ENCODE measurements at places on chromosomes 7 and 10. TPM values are rescaled to one million over a fixed set of nuclear protein-coding genes. Genes with fewer than 3 reads are reported as not detected.

CTNNA3 gene
- 0.20 TPM for total RNA-seq

HMX2 gene
- total RNA-seq = 1.7 TPM

NKX6-2 gene
- total RNA-seq = not detected

GIMAP1 gene
- total RNA-seq = not detected

UNC5B gene
- total RNA-seq = 22.4 TPM

TIMM23B gene
- 39.3 TPM for total RNA-seq

ADRA2A gene
- 0.67 TPM for total RNA-seq

MLLT10 gene
- total RNA-seq = 85.3 TPM

SYT15 gene
- total RNA-seq = 0.60 TPM

SPDYE9 gene
- total RNA-seq = not detected

POLR1F gene
- total RNA-seq = 15.6 TPM

- no peaks in the 10 kb centered on the region for H3K4me1 ChIP-seq
- DNase-seq = no peak
- H3K36me3 ChIP-seq = no peaks in the 10 kb centered on the region
- no peak overlapping the region for H3K27ac ChIP-seq
Measured at GRCh38 chr7:125450749-125451148, 521.1 kb upstream of the POT1 start.

DNA sequence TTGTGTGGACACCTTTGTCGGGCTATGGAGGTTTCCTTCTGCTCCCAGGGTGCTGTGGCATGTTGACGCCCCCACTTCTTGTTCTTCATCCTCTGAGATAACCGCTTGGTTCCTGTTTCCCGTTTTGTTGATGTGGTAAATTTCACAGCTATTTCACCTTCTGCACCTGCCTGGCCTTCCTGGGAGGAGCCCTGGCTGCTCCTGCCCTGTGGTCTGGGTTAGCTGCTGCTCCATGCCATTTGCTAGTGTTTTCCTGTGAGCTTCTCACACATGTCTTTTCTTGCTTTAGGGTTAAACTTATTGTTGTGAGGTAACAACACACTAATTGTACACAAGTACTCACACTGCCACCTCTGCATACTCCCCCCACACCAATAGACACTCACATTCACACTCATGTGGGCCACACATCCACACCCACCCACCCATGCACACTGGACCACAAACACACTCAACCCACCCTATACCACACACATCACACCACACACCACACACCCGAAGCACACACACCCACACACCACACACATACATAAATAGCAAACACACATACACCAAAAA is 46.5 kb upstream of the MSMB start:
- H3K4me1 ChIP-seq = peaks cover 5% of the 10 kb centered on the region
- no peak overlapping the region for H3K4me3 ChIP-seq
- no peaks in the 10 kb centered on the region for H3K36me3 ChIP-seq

DNA sequence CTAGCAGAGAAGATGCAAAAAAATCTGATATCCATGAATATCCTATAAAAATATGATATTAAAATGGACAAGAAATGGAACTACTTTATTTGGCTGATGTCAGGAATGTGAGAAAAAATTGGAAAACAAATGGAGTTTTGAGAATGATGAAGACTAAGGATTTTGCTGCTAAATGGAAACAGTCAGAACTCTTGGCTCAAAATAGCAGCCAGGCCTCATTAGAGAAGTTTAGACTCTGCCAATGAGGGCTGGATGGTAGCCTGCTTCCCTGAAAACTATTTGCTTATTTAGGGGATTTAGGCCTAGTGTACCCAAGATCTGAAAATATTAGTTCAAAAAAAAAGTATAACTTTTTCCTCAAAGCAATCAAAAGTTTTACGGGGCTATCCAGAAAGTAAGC is 458.5 kb downstream of the TFEC start:
- H3K4me1 ChIP-seq = no peaks in the 10 kb centered on the region
- DNase-seq = no peak
- H3K4me3 ChIP-seq = no peak overlapping the region
- no peak overlapping the region for H3K27ac ChIP-seq

- H3K27me3 ChIP-seq = no peaks in the 10 kb centered on the region
- peaks cover 5% of the 10 kb centered on the region for H3K4me1 ChIP-seq
- DNase-seq = no peak
- no peak overlapping the region for H3K27ac ChIP-seq
Measured at GRCh38 chr7:66957595-66958290, 36.7 kb downstream of the TMEM248 start.

DNA sequence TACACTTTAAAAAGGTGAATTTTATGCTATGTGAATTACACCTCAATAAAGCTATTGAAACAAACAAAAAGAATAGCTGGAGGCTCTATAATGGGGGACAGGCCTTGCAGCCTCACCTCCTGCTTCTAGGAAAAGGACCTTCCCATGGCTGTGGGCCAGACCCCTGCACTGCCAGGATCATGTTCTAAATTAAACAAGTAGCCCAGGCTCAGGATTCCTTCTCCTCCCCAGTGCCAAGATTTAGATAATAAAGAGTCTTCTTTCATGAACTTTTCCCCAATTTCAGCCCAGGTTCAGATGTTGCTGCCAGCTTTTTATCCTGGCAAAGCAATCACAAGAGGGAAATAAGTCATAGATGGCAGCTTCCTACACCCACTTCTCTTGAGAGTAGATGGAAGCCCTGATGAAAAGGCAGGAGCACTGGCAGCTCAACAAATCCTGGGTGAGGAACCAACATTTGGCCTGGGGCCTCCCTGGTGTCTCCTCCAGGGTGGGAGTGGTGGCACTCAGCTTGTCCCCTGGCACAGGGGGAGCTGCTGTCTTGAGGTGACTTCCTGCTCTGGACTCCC is 22.2 kb upstream of the CAMK2B start:
- no peaks in the 10 kb centered on the region for H3K27me3 ChIP-seq
- no peak overlapping the region for H3K4me3 ChIP-seq
- no peak overlapping the region for H3K27ac ChIP-seq
- H3K36me3 ChIP-seq = no peaks in the 10 kb centered on the region
- no peaks in the 10 kb centered on the region for H3K4me1 ChIP-seq

DNA sequence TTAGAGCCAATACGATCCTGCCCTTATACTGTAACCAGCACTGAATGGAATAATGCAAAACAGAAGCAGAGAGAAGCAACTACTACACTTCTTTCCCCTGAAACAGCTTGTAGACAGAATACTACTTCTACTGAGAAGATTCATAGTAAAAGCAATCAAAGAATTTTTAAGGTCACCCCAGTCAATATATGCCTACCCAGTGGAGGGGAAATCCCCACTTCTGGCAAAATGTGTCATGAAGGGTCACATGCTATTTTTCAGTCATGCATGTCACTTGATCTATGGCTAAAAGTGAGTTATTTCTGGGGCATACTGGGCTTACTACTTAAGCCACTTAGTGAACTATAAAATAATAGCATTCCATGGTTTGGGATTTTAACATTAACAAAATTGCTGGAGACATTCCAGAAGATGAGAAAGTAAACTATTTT is 25.6 kb downstream of the IRF5 start:
- H3K4me3 ChIP-seq = no peak overlapping the region
- DNase-seq = no peak
- H3K36me3 ChIP-seq = no peaks in the 10 kb centered on the region
- H3K27ac ChIP-seq = no peak overlapping the region
- no peaks in the 10 kb centered on the region for H3K27me3 ChIP-seq

DNA sequence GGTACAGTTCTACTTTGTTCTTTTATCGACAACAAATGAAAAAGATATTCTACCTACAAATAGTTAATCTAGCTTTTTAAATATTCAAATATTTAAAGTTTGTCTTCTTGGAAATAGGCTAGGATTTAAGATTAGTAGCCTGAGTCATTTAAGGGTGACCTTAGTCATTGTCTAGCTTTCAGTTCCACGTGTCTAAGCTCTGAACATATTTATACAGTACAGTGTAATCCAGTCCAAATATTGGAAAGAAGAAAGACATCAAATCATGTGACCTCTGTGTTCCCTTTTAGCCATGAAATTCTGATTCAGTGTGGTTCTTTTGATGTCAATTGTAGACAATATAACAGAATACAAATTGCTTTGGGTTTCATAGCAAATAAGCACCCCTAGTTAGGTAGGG is 121.1 kb downstream of the MALRD1 start:
- no peak overlapping the region for H3K27ac ChIP-seq
- H3K4me1 ChIP-seq = no peaks in the 10 kb centered on the region
- DNase-seq = no peak
- H3K4me3 ChIP-seq = no peak overlapping the region
- no peaks in the 10 kb centered on the region for H3K36me3 ChIP-seq
- no peaks in the 10 kb centered on the region for H3K27me3 ChIP-seq

DNA sequence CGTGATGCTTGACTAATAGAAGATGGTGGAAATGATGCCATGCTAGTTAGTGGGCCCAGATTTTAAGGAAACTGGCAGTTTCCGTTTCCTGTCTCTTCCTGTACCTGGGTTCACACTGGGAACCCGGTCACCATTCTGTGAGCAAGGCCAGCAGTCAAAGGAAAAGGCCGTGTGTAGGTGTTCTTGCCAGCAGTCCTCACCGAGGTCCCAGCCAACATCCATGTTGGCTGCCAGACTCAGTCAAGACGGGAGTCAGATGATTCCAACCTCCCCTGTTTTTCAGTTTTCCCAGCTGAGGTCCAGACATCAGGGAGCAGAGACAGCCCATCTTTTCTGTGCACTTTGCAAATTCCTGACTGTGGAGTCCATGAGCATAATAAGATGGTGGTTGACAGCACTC is 15.2 kb upstream of the PILRB start:
- no peak overlapping the region for H3K4me3 ChIP-seq
- peaks cover 9% of the 10 kb centered on the region for H3K36me3 ChIP-seq
- H3K27ac ChIP-seq = no peak overlapping the region
- peaks cover 11% of the 10 kb centered on the region for H3K4me1 ChIP-seq

DNA sequence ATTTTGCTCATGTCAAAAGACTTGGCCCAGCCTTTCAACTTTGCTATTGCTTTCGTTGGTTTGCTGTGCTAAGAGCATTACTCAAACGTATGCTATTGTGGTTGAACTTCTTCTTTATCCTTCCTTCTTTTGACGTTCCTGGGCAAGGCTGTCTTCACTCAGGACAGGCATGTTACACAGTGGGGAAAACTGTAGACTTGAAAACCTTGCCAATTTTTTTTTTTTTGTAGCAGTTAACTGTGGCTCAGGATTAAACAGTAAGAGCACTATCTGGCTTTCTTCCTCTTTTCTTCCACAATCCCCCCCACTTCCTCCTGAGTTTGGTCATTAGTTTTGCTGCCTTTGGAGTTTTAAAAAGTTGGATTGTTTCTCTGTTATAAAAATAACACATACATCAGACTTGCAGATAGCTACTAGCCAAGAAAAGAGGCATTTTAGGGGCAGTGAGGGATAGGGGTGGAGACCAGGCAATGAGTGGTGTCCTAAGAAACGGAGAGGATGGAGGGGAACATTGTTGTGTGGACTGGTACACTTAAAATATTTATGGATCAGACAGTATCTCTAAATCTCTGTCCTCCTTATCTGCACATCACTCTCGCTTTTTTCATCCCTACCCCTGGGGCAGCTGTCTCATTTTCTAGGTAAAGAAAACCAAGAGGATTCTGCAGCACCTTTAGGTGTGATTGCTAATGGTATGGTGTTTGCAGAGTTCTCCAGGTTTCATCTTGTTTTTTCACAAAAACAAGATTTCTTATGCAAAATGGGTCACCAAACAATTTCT is 181.7 kb downstream of the LRMDA start:
- H3K4me1 ChIP-seq = no peaks in the 10 kb centered on the region
- no peaks in the 10 kb centered on the region for H3K36me3 ChIP-seq
- no peak overlapping the region for H3K4me3 ChIP-seq
- no peaks in the 10 kb centered on the region for H3K27me3 ChIP-seq

DNA sequence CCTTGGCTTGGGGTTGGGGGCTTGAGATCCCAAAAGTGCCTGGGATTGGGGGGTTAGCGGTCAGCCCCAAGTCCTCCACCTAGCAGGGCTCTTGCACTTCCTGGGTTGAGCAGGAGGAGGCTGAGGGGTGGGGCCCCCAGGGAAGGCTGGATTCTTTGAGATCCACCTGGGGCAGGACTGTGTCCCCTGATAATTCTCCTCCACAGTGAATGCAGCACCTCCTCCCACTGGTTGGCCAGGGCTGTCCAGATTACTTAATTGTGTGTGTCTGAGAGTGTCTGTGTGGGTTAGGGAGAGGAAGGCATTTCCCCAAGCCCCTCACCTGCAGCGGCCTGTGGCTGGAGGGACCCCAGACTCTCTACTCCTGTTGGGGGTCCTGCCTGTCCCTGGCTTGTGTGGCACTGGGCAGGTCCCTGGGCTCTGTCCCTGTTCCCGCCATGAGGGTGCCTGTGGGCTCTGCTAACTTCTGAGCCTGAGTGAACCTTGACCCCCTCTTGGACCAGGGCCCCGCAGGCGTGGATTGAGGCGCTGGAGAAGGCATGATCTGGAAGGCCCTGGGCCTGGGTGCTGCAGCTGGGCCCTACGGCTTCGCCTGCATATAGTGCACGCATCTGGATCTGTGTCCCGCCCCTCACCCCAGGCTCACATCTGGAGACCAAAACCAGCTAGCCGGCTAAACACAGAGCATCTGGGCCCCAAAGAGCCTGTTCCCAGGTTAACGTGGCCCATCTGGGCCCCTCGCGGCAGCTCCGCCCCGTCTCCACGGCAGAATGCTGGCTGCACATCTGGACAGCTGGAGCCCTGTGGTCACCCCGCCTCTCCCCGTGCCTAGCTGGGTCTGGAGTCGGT is 10.4 kb downstream of the TMEM270 start:
- DNase-seq = peak; percentile 70
- H3K27me3 ChIP-seq = no peaks in the 10 kb centered on the region
- H3K27ac ChIP-seq = peak overlapping the region; percentile 42
- H3K4me1 ChIP-seq = peaks cover 24% of the 10 kb centered on the region
- H3K4me3 ChIP-seq = no peak overlapping the region

- no peaks in the 10 kb centered on the region for H3K36me3 ChIP-seq
- no peak for DNase-seq
- H3K27me3 ChIP-seq = no peaks in the 10 kb centered on the region
- H3K4me3 ChIP-seq = no peak overlapping the region
- no peak overlapping the region for H3K27ac ChIP-seq
Measured at GRCh38 chr10:129416956-129417765, 49.9 kb upstream of the MGMT start.

- H3K4me1 ChIP-seq = no peaks in the 10 kb centered on the region
- DNase-seq = no peak
- no peaks in the 10 kb centered on the region for H3K36me3 ChIP-seq
Measured at GRCh38 chr10:93143281-93143680, 69.6 kb downstream of the CYP26A1 start.

- H3K4me3 ChIP-seq = no peak overlapping the region
- no peak for DNase-seq
- no peak overlapping the region for H3K27ac ChIP-seq
- H3K4me1 ChIP-seq = no peaks in the 10 kb centered on the region
Measured at GRCh38 chr10:90788968-90789367, 68.9 kb downstream of the HTR7 start.

DNA sequence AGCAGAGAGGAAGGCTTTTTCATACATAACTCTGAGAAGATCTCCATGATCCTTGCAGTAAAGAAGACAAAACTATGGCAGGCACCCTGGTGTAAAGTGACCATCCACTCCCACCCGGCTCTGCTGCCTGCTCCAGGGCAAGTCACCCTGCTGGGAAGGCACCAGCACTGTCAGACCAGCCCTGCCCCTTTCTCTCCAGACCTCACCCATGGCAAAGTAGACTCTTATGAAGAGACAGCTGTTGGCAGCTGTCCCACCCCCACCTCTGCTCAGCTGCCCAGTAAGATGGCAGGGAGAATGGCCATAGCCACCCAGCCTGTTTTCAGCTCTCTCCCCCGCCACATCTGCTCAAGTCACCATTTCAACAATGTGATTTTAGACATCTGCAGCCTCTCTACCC is 8.6 kb upstream of the ZMIZ2 start:
- H3K36me3 ChIP-seq = no peaks in the 10 kb centered on the region
- H3K4me1 ChIP-seq = peaks cover 6% of the 10 kb centered on the region
- no peak for DNase-seq
- H3K27ac ChIP-seq = no peak overlapping the region
- H3K4me3 ChIP-seq = no peak overlapping the region

All from Caco-2 (cell line).